CD14-positive monocyte (primary cell): ENCODE measurements at places on chromosomes 7 and 10.
A peak's percentile ranks its signal among the peaks of the same experiment; 100 is the strongest.

DNA sequence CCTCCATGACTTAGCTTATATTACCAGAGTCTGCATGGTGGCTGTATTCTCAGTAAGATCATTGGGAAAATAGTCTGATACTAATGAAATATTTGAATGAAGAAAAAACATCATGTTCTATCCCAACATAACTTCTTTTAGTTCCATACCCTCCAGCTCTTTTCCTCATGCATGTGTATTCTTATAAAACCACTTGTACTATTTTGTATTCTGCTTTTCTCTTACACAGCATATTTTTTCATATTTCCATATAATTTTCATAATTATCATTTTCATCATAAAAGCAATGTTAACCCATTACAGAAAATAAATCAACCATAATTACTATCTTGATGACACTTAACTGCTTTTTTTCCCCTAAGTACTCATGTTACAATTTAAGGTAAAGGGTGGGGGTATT, 371.2 kb upstream of the LRGUK start:
- no peak for DNase-seq

- no peak for DNase-seq
These were observed 319.0 kb upstream of the FZD1 start for GRCh38 chr7:90945104-90945787.

DNA sequence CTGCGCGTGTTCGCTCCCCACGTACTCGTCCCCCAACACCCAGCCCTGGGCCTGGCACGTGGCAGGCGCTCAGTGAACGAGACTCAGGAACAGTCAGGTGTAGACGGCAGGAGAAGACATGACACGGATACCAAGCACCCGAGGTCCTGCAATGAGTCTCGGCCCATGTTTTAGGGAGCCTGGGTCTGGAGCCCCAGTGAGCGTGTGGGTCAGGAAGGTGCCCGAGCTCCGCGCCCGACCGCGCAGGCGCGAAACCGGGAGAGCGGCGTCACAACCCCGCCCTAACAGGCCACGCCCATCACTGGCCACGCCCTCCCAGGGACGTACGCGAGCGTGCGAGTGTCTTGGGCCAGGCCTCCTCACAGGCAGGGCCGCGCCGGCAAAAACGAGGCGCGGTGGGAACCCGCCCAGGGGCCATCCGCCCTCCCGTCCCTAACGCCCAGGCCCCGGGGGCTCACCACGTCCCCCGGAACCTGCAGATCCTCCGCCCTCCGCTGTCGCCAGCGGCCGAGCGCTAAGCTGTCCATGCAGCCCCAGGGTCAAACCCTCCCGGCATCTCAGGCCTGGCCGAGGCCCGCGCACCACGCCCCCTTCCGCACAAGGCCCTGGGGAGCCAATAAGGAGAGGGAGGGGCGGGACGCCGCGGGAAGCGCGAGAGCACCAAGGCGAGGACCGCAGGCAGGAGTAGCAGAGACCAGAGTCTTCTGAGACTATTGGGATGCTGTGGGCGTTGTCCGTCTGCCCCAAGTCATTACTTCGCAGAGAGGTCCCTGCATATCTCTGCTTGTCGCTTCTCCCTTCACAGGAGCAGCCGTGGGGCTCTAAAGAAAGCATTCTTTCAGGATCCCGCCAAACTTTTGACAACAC, at the start of gene C10orf143:
Gene C10orf143, minus strand, starts transcription at position 585 of the 867 bp plus-strand sequence. Its CDS starts 58 bp downstream, at position 527.
- DNase-seq: peak; percentile 95

DNA sequence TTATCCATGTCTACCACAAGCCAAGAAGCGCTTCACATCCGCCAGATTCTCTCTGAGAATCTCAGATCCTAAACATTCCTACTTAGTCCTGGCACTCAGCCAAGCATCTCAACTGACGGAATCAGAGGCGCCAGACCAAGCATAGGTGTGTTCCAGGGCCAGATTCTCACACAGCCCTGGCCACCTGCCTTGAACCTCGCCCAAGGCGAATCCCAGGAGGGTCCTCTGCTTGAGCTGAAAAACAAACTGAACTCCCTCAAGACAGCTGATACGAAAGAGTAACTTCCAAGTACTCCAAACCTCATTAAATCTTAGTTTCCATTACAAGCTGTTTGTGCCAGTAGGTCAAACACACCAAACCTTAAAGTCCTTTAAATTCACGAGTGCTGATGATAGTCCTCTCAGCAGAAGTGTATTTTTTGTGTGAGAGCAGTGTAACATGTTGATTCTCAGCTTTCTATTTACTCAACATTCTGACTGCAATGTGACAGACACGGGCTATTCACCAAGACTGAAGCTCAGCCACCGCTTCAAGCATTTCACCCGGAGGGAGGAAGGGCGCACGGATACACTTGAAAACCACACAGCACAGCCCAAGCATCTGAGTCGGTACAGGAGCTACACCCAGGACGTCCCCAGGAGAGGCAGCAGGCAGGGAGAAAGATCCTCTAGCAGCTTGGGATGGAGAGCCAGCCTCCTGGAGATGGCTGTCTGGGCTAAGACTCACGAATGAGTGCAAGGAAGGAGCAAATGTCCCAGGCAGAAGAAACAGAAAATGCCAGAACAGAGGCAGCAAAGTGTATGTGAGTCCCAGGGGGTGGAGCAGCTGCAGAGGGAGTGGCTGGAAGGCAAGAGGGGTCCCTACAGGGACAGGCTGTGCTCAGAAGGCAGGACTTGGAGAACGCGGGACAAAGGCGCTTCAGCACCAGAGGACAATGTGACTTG, 6.0 kb downstream of the PARD3 start:
- DNase-seq: no peak

- DNase-seq: peak; percentile 8
These were observed 130.1 kb downstream of the ELMO1 start for GRCh38 chr7:37318541-37318940.

DNA sequence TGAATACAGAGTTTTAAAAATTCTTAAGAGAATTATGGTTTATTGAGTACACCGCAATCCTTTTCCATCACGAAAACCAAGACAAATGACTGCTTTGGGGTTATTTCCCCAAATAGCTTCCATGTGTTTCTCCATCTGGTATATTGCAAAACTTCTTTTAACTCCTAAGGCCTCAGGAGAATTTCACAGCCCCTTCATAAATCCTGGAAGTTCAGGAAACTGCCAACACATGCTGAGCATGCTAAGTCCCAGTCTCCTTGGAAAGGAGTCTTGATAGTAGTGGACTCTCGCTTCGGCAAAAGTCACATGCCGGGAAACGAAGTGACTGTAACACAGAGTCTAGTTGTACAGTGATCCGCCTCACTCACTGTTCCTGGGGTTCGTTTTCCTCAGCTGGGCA, 88.1 kb upstream of the RSU1 start:
- DNase-seq: no peak

GRCh38 chr7:91789086-91789485, 91.4 kb downstream of the MTERF1 start:
- DNase-seq: no peak

DNA sequence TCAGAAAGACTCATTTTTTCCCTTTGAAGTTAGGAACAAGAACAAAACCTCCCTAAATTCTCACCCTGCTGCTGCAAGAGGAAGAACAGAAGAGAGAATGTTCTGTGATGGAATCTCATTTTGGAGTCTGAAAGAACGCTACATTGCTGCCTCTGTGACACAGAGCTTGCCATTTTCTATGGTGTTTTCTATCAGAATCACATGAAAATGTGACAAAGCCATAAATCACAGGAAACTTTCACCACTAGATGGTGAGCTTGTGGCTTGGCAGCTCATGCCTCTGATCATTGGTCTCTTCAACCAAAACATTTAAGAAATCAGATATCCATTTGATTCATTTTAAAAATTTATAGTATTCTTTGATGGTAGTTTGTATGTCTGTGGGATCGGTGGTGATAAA, 82.9 kb downstream of the CADPS2 start:
- DNase-seq: no peak
